Right renal cortex interstitium (tissue), 3 donors: ENCODE measurements at places on chromosomes 16 and 17. TPM values are rescaled to one million over a fixed set of nuclear protein-coding genes. Genes with fewer than 3 reads are reported as not detected.
A peak's percentile ranks its signal among the peaks of the same experiment; 100 is the strongest.

- no peak for DNase-seq
These were observed 538 bp upstream of the RAPGEFL1 start for GRCh38 chr17:40176754-40177110.

The MFAP4 gene
- polyA plus RNA-seq: 270 TPM

The CCL5 gene
- polyA plus RNA-seq: 2.3 TPM

- DNase-seq: no peak
These were observed 607 bp upstream of the NCOR1 start for GRCh38 chr17:16215965-16216316.

GRCh38 chr17:9788601-9789000 lies 2.8 kb downstream of the DHRS7C start:
- no peak for DNase-seq

- no peak for DNase-seq
These were observed 4.9 kb downstream of the MYLK3 start for GRCh38 chr16:46743232-46743719.

The TEX19 gene
- polyA plus RNA-seq: not detected

The NUP88 gene
- polyA plus RNA-seq: 88.2 TPM

The ADAMTS18 gene
- 4.0 TPM for polyA plus RNA-seq

GRCh38 chr17:44779211-44780025 lies 20.6 kb downstream of the ADAM11 start:
- DNase-seq: peak; percentile 59

The ELMO3 gene
- polyA plus RNA-seq: 4.3 TPM

GRCh38 chr16:54284931-54285413 lies 1.6 kb downstream of the IRX3 start:
- no peak for DNase-seq

GRCh38 chr17:64983708-64984107 lies 64.4 kb upstream of the LRRC37A3 start:
- no peak for DNase-seq

GRCh38 chr16:86662195-86662594 lies 83.8 kb downstream of the FOXL1 start:
- no peak for DNase-seq

The PIPOX gene
- polyA plus RNA-seq: 7.8 TPM

- no peak for DNase-seq
These were observed 244.9 kb downstream of the CA10 start for GRCh38 chr17:51913491-51914205.

The FOXF1 gene
- polyA plus RNA-seq: 0.04 TPM

The IGF2BP1 gene
- 18.2 TPM for polyA plus RNA-seq

DNA sequence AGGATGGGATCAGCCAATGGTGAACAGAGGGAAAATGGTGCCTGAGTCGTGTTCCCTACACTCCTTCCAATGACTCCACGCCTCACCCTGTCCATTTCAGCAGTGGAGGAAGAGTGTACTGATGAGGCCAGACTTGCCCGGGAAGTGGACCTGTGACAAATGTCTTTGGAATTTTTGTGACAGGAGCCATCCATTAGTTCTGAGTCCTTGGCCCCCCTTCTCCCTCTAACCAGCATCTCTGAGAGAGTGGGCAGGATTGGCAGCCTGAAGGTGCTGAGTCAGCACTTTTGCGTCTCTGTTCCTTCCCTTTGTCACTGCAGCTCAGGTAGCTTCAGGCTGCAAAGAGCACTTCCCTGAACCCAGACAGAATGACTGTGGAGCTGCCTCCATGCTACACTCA lies 30.8 kb downstream of the BEAN1 start:
- no peak for DNase-seq

The RNF112 gene
- polyA plus RNA-seq: 1.4 TPM

DNA sequence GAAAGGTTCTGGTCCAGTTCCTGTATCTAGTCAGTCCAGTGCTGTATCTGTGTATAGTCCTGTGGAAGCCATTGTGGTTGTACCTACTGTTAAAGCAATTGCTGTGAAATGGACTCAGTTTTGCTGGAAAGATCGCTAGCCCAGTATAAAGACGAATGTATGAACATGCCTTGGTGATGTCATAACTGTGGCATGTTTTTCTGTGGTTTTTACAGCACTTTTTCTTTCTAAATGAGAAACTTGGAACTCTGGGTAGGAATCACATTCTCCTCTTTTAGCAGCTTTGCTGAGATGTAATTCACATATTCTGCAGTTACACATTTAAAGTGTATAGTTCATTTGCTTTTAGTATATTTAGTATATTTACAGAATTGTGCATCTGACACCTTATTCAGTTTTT lies 58.1 kb downstream of the MAP2K4 start:
- DNase-seq: no peak
